ENCODE measurements at places on chromosomes 3 and 15. TPM values are rescaled to one million over a fixed set of nuclear protein-coding genes. Genes with fewer than 3 reads are reported as not detected.

ARID3B gene
- total RNA-seq, result 0.71 TPM

THSD4 gene
- 5.3 TPM for total RNA-seq

KLHL6 gene
- total RNA-seq, result not detected

GOLGA8A gene
- total RNA-seq, result 2.0 TPM

MEX3B gene
- 4.1 TPM for total RNA-seq

THRB gene
- 1.3 TPM for total RNA-seq

CLRN1 gene
- not detected for total RNA-seq

ADAMTS17 gene
- total RNA-seq, result not detected

C3orf85 gene
- not detected for total RNA-seq

EPHB3 gene
- total RNA-seq, result 1.1 TPM

CCR9 gene
- not detected for total RNA-seq

HYKK gene
- total RNA-seq, result 9.6 TPM

ZNF280D gene
- 14.4 TPM for total RNA-seq

PDIA5 gene
- total RNA-seq, result 39.1 TPM

All from M059J (cell line).